ENCODE measurements at places on chromosomes 4 and X.

GRCh38 chrX:31981546-31982062 is 909.8 kb upstream of the FTHL17 start:
- no peak for DNase-seq

GRCh38 chr4:155252327-155252726 is 43.9 kb downstream of the NPY2R start:
- DNase-seq = no peak

DNA sequence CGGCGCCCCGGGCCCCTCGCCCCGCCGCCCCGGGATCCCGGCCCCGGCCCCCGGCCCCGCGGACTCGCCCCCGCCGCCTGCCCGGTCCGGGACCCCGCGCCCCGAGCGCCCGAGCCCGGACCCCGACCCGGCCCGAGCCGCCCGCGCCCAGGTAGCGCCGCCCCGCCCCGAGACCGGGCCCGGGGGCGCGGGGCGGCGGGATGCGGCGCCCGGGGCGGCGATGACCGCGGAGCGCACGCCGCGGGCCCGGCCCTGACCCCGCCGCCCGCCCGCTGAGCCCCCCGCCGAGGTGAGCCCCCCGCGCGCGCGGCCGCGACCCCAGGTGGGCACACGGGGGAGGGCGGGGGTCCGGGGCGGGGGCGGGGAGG is 224 bp downstream of the FGFRL1 start:
- DNase-seq = no peak

DNA sequence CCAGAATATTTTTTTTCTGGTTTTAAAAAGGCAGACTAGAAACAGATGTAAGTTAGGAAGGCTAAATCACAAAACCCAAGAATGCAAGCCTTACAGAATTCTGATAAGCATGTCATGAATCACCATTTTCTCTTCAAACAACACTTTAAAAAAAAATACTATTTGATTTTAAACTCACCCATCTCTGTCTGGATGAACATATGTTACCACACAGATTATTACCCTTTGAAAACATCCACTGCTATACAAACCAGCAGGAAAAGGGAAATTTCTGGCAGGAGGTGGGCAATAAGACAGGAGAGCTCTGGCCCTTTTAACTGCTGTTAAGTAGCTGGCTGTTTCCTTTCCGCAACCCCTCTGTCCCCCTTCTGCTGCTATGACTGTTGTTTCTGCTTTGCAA is 317.7 kb upstream of the NOCT start:
- no peak for DNase-seq

GRCh38 chr4:39889226-39889625 is 88.5 kb downstream of the PDS5A start:
- DNase-seq = no peak

GRCh38 chrX:1582686-1583437 is 8.5 kb upstream of the AKAP17A start:
- DNase-seq = peak; percentile 68

GRCh38 chr4:47551682-47552081 is 66.6 kb downstream of the ATP10D start:
- DNase-seq = no peak

GRCh38 chr4:155974996-155975395 is 21.3 kb upstream of the CTSO start:
- no peak for DNase-seq

DNA sequence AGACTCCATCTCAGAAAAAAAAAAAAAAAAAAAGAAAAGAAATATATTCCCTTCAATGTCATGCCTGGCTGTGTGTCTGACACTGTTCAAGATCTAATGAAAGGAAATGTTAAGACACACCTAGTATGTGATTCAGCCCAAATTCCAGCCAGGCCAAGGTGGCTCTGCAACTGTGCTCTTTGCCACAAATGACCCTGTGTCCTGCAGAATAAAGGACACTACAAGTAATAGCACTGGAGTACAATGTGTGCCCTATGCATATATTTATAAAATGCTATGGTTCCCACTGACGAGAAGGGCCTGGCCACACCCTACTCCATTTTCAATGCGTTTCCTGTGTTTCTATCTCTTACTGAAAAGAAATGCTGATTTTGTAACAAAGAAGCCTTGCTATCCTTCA is 98.0 kb upstream of the SORBS2 start:
- no peak for DNase-seq

DNA sequence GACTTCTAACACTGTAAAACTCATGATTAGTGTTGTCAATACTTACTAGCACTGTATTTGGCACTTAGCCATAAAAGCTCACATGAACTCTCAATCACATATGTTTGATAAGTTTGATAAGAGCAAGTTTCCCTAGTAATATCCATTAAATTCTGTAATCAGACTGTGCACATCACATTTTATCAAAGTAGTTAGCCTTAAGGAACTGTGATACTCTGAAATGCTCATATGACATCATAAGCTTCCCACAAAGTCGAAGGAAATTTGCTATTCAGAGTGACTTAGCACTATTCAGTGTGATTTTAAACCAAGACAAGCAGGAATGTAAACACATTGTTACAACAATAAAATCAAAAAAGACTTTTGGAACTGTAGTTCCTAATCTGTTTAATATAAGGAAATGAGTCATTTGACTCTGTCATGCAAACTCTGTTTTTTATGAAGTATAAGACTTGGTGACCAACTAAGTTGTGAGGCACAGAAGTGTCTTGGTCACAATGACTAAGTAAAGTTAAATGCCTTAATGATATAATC is 6.7 kb downstream of the SLC7A11 start:
- no peak for DNase-seq

- DNase-seq = no peak
Measured at GRCh38 chrX:145729635-145730034, 88.0 kb upstream of the SLITRK2 start.

DNA sequence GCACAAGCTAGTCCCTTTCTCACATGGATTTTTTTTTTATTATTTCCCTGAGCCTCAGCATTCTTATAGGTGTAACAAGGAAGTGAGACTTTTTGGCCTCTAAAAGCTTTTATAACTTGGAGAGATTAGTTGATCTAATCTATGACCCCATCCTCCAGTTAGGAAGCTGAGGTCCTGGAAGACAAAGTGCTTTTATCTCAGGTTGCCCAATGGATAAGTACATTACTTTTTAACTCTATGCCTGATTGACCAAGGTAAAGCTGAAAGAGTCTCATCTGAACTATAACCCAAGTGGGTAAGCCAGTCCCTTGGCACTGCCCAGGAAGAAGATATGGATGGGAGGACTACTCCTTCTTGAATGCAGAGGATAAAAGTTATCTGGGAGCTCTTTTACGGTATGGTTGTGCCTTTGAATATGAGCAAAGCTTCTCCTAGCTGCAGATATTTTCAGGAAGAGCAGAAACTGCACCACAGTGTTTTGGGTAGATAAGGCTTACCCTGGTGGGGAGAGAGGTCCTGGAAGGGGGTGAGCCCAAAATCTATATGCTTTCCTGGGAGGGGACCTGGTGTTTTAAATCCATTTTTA is 40.2 kb downstream of the VSIG4 start:
- DNase-seq = no peak

GRCh38 chrX:155065035-155065734 is 5.8 kb downstream of the CMC4 start:
- no peak for DNase-seq

- no peak for DNase-seq
Measured at GRCh38 chr4:1972414-1972813, 36.4 kb downstream of the NELFA start.

DNA sequence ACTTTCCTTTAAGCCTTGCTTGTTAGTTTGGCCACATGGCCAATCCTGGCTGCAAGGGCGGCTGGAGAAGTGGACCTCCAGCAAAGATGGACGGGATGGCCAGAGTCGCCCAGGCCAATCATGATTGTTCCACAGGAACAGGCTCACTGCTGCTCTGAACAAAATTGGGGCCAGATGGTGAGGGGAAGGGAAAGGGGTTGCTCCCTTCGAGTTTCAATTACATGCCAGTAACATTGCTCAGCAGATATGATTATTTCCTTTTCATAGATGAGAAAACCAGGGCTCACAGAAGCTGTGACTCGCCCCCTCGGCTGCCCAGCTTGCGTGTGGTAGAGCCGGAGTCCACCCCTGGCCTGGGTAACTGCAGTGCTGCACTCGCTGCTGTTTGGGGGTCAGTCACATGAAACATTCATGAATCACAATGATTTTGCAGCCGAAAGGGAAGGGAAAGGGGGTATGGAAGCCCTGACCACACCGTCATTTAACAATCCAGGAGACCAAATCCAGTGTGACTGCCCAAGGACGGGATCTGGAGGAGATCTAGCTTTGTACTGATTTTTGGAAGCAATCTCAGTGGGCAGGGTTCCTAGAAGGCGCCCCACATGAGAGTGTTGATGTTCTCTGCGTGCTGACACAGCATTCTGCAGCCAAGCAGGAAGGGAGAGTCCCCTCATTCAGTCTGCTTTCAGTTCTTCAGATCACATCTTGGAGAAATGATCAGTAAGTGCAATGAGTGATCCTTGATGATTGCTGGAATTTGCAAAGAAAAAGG is 77.3 kb upstream of the MSX1 start:
- DNase-seq = no peak

- no peak for DNase-seq
Measured at GRCh38 chrX:30161043-30161442, 54.3 kb upstream of the MAGEB2 start.

DNA sequence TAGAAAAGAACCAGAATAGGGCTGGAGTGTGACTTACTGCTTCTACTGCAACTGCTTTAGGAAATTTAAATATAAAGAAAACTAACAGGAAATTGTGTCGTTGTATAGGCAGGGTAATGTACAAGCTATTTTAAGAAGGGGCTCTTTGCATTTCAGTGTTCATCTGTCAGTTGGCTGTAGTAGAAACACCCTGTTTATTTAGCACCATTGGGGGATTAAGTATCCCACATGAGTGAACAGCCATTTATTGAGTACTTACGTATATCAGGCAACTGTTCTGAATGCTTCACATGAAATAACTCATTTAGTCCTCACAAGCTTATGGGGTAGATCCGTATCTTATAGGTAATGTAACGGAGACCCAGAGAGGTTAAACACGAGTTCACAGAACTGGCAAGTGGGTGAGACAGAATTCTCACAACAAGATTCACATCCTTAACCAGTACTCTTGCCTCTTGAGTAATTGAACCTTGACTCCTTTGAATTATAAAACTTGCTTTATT is 23.9 kb downstream of the STIM2 start:
- peak; percentile 72 for DNase-seq

GRCh38 chrX:56764153-56764974 is 35.3 kb downstream of the NBDY start:
- peak; percentile 86 for DNase-seq

GRCh38 chrX:95063554-95063953 is 1389.5 kb downstream of the FAM133A start:
- no peak for DNase-seq

DNA sequence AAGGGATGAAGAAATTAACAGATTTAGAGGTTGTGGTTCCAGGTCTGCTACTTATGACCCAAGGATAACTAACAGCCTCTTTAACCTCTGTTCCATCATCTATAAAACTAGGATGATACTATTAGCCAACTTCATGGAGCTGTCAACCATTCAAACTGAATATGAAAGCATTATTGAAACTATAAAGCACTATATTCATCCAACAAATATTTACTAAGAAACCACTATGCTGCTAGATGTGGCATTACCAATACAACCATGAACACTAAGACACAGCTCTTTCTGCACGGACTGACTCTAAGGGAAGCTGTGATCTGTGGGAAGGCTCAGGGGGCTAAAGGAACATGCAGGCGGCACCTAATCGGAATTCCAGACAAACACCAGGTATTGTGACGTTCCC is 66.0 kb downstream of the APBB2 start:
- DNase-seq = no peak

- no peak for DNase-seq
Measured at GRCh38 chrX:46325312-46325877, 219.8 kb downstream of the ZNF674 start.

GRCh38 chr4:135316266-135316779 is 1114.7 kb upstream of the PABPC4L start:
- DNase-seq = no peak

GRCh38 chr4:73612032-73612431 is 8.2 kb downstream of the RASSF6 start:
- no peak for DNase-seq

DNA sequence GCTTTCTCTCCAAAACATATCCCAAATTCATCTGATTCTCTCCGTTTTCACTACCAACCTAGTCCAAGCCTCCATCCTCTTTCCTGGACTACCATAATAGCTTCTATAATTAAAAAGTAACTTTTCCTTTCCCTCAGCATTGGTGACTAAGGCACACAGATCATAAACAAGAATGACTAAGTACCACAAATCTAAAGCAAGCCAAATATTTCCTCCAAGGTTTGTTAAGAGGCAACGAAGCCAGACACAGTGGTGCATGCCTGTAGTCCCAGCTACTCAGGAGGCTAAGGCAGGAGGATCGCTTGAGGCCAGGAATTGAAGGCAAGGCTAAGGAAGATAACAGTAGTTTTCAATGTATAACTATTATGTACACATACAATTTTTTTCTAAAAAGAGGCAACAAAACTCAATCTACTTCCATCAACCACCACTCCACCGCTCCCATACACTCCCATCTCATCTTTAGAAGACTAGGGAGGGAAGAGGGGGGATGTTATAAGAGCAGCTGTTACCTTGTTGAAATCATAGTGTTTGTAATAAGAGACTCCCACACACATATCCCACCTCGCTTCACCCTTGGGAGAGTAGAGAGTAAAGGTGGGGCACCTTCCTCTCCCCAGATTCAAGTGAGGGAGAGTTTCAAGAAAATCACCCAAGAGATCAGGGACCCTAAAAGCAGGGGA is 4.2 kb upstream of the JCHAIN start:
- DNase-seq = no peak

DNA sequence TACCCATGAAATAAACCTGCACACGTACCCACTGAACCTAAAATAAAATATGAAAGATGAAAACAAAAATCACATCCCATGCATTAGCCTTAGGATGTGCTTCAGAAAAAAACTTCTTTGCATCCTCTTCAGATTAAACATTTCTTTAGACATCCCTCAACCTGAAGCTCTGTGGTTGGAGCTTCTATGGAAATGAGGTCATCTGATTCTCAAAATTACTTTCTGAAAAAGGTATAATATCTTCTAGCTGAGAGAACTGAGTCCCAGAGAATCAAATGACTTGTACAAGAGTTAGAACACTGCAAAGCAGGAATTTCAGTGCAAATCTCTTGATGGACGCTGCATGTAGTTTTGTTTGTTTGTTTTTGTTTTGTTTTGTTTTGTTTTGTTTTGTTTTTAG is 19.1 kb upstream of the ANTXR2 start:
- DNase-seq = no peak

DNA sequence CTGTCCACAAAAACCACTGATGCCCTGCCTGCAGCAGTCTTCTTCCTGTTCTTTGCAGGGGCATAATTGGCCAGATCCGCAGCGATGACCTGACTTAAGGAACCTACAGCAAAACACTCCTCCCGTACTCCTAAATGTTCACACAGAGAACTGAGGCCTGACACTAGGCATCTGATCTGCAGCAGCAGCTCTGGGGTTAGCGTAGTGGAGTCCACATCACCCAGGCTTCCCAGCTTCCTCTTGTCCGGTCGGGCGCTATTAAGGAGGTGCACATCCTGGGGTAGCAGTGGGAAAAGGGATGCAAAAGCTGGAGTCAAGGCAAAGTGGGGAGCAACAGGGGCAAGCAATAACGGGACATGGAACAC is 758 bp downstream of the SCFD2 start:
- no peak for DNase-seq

Measured in CD4-positive, alpha-beta T cell treated with Interleukin-21 for 1 hour (primary cell).